K562 (cell line): ENCODE measurements at places on chromosomes 16 and 17. TPM values are rescaled to one million over a fixed set of nuclear protein-coding genes. Genes with fewer than 3 reads are reported as not detected.

The DHODH gene
- 12.8 and 15.7 TPM in 2 replicates for polyA plus RNA-seq

The KIF1C gene
- 15.2 and 21.4 TPM in 2 replicates for polyA plus RNA-seq

The NMT1 gene
- 86.7 and 116 TPM in 2 replicates for polyA plus RNA-seq

The RNF227 gene
- 4.7 and 6.7 TPM in 2 replicates for polyA plus RNA-seq

The ABCA8 gene
- 12.0 and 13.1 TPM in 2 replicates for polyA plus RNA-seq

The MYH8 gene
- polyA plus RNA-seq = 0.05 TPM in 1 of 2 replicates, not detected in the other

The CRHR1 gene
- 0.05 TPM in 1 of 2 replicates, not detected in the other for polyA plus RNA-seq

The FBXW10 gene
- not detected in 2 replicates for polyA plus RNA-seq
